ENCODE measurements at places on chromosomes 2 and 18.

- H3K27ac ChIP-seq: no peak overlapping the region
- no peaks in the 10 kb centered on the region for H3K36me3 ChIP-seq
- no peaks in the 10 kb centered on the region for H3K4me1 ChIP-seq
- DNase-seq: no peak
These were observed 29.5 kb downstream of the OSBPL6 start for GRCh38 chr2:178223806-178224205.

- peaks cover 2% of the 10 kb centered on the region for H3K36me3 ChIP-seq
- DNase-seq: peak; percentile 25
- peak overlapping the region; percentile 97 for H3K27ac ChIP-seq
These were observed 983 bp downstream of the CXXC1 start for GRCh38 chr18:50286391-50287027.

- DNase-seq: no peak
- no peaks in the 10 kb centered on the region for H3K36me3 ChIP-seq
- no peak overlapping the region for H3K27ac ChIP-seq
- H3K27me3 ChIP-seq: no peaks in the 10 kb centered on the region
- H3K4me3 ChIP-seq: no peak overlapping the region
- peaks cover 14% of the 10 kb centered on the region for H3K4me1 ChIP-seq
These were observed 72.4 kb upstream of the YWHAQ start for GRCh38 chr2:9703085-9703678.

- H3K4me3 ChIP-seq: no peak overlapping the region
- DNase-seq: no peak
These were observed 73.5 kb downstream of the MEX3C start for GRCh38 chr18:51123936-51124486.

DNA sequence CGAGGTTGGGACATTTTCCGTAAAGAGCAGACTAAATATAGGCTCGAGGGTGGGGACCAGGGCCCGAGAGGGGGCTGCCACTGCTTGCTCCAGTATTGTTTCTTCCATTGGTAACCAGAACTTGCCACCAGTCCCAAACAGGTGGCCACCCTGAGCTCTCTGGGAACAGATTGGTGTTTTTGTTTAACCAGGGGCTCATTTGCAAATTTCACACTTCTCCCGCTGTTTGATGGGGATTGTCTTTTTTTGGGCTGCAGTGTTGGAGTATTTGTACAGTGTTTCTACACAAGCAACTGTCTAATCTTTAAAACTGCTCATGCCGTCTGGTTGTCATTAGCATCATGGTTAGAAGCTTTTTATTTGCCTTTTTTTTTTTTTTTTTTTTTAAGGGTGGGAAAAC is 8.5 kb downstream of the AGAP1 start:
- H3K27me3 ChIP-seq: no peaks in the 10 kb centered on the region
- H3K27ac ChIP-seq: no peak overlapping the region
- DNase-seq: no peak
- H3K36me3 ChIP-seq: no peaks in the 10 kb centered on the region

- peak overlapping the region; percentile 50 for H3K27ac ChIP-seq
- peak overlapping the region; percentile 80 for H3K4me3 ChIP-seq
- DNase-seq: peak; percentile 68
- H3K36me3 ChIP-seq: no peaks in the 10 kb centered on the region
- no peaks in the 10 kb centered on the region for H3K27me3 ChIP-seq
These were observed 999 bp downstream of the INSIG2 start for GRCh38 chr2:118089139-118089800.

DNA sequence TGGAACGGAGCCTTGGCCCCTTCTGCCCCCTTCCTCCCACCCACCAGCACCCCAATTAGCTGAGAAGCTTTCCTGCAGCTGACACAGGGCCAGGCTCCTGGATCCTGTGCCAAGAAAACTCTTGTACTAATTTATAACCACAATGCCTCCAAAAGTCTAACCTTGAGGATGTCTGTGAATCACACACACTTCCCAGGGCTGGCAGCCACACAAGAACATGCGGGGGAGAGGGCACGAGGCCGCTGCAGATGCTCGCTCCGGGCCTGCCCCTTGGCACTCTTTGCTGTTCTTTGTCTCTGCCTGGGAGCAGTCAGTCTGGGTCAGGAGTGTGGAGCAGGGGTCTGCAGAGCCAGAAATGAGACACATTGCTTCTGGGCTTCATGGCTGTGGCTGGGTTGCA is 62.7 kb upstream of the KIF5C start:
- no peaks in the 10 kb centered on the region for H3K36me3 ChIP-seq
- no peak overlapping the region for H3K27ac ChIP-seq
- no peak for DNase-seq
- H3K4me1 ChIP-seq: no peaks in the 10 kb centered on the region
- H3K4me3 ChIP-seq: no peak overlapping the region

- no peak overlapping the region for H3K27ac ChIP-seq
- peaks cover 29% of the 10 kb centered on the region for H3K36me3 ChIP-seq
- H3K4me3 ChIP-seq: no peak overlapping the region
- no peak for DNase-seq
These were observed 36.8 kb downstream of the SPC25 start for GRCh38 chr2:168853471-168853870.

DNA sequence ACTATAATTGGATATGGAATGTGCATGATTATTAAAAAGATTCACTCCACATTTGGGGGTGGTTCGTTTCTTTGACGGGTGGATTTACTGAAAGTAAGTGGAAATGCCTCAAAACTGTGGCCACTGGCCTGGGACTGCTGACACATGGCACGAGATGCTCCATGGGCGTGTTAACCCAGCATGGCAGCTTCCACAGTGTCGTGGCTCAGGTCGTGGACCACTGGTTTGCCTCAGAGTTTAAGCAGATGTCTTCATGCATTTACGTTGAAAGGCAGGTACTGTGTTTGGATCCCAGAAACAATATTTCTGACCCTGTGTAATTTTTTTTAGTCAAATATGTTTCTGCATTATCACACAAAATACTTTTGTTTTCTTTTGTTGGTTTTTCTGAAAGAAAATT is 242.0 kb downstream of the GBX2 start:
- H3K36me3 ChIP-seq: no peaks in the 10 kb centered on the region
- DNase-seq: no peak
- H3K4me1 ChIP-seq: peaks cover 3% of the 10 kb centered on the region
- H3K4me3 ChIP-seq: no peak overlapping the region
- H3K27ac ChIP-seq: no peak overlapping the region

GRCh38 chr18:34909637-34910364 is 131.4 kb upstream of the MAPRE2 start:
- DNase-seq: no peak
- H3K27ac ChIP-seq: no peak overlapping the region
- peaks cover 3% of the 10 kb centered on the region for H3K4me1 ChIP-seq
- no peaks in the 10 kb centered on the region for H3K36me3 ChIP-seq
- no peaks in the 10 kb centered on the region for H3K27me3 ChIP-seq

DNA sequence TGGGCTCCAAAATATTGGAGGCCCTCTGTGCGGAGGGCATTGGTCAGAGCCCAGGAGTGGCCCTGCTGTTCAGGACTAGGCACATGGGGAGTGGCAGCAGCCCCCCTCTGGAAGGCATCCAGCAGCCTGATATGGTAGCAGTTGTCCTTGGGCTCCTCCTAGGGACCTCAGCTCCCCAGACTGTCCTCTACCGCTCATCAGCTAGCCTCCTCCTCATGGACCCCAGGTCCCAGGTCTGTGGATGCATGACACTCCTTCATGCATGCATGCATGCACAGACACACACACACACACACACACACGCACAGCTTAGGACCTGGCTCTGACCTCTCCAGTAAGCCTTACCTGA is 15.4 kb upstream of the ATP6V1B1 start:
- no peak overlapping the region for H3K4me3 ChIP-seq
- H3K27me3 ChIP-seq: no peaks in the 10 kb centered on the region
- no peaks in the 10 kb centered on the region for H3K4me1 ChIP-seq

DNA sequence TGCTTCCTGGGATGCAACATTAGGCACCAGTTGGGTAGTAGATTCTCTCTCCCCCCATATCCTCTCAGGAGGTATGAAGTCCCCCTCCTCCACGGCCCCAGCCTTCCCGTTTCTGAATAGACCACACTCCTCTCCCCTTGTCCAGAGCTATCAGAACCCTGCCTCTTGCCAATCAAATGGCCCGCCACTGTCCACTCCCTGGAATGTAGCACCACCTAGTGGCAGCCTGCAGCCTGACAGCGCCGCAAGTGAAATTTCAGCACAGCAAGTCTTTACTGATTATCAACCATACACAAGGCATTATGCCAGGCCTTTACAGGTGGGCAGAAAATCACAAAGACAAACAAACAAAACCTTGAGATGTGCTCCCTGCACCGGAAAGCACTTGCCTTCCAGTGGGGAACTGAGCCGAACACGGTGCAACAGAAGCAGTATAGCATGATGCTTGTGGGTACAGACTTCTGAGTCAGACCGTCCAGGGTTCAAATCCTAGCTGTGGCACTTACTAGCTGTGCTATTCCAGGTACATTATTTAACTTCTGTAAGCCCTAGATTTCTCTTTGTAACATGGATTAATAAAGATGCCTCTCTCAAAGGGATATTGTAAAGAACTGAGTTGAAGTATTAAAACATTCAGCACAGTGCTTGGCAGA is 174.0 kb downstream of the SMAD2 start:
- DNase-seq: peak; percentile 45
- H3K4me1 ChIP-seq: no peaks in the 10 kb centered on the region
- H3K27ac ChIP-seq: no peak overlapping the region

DNA sequence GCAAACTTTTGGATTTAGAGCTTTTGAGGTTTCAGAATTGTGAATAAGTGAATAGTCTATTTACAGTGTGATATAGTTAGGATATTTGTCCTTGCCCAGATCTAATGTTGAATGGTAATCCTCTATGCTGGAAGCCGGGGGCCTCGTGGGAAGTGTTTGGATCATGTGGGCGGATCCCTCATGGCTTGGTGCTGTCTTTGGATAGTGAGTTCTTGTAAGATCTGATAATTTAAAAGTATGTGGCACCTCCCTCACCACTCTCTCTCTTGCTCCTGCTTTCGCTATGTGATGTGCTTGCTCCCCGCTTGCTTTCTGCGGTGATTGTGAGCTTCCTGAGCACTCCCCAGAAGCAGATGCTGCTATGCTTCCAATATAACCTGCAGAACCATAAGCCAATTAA is 128.0 kb upstream of the KCNJ3 start:
- no peaks in the 10 kb centered on the region for H3K4me1 ChIP-seq
- no peaks in the 10 kb centered on the region for H3K27me3 ChIP-seq
- no peak overlapping the region for H3K27ac ChIP-seq
- DNase-seq: no peak

GRCh38 chr18:34329840-34330239 is 105.1 kb upstream of the NOL4 start:
- H3K4me1 ChIP-seq: no peaks in the 10 kb centered on the region
- DNase-seq: no peak
- no peak overlapping the region for H3K27ac ChIP-seq
- H3K36me3 ChIP-seq: no peaks in the 10 kb centered on the region
- no peaks in the 10 kb centered on the region for H3K27me3 ChIP-seq

GRCh38 chr2:150887926-150888325 is 373.7 kb downstream of the RBM43 start:
- H3K27ac ChIP-seq: no peak overlapping the region
- H3K4me1 ChIP-seq: no peaks in the 10 kb centered on the region
- no peaks in the 10 kb centered on the region for H3K36me3 ChIP-seq

DNA sequence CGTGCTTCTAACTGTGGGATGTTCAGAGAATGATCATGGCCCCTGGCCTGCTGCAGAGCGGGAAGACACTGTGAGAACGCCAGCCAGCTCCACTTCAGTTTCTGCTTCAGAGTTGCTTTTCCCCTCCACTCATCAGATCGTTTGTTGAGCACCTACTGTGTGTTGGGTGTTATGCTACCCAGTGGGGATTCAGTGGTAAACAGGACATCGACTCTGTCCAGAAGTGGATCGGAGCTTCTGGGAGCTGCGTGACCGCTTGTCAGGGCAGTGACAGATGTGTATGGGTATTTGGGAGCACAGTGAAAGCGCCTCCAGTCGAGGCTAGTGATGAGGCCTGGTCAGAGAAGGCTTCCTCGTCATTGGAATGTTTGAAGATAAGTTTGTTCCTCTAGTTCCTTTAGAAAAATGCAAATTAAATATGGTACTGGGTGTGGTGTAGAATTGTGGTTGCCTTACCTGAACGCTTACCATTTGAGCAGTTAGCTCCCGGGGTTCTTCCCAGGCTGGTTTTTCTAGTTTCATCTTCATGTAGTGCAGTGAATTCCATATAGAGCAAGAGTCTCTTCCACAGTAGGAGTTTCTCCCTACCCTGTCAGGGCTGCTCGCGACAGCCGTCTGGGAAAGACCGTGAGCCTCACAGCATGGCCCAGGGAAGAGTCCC is 2.8 kb downstream of the RAB12 start:
- no peak overlapping the region for H3K4me3 ChIP-seq
- peaks cover 4% of the 10 kb centered on the region for H3K4me1 ChIP-seq
- no peak overlapping the region for H3K27ac ChIP-seq

- H3K27ac ChIP-seq: no peak overlapping the region
- no peaks in the 10 kb centered on the region for H3K27me3 ChIP-seq
- H3K4me3 ChIP-seq: no peak overlapping the region
These were observed 37.7 kb upstream of the TBC1D8 start for GRCh38 chr2:101188683-101189405.

- DNase-seq: peak; percentile 89
- peaks cover 18% of the 10 kb centered on the region for H3K4me1 ChIP-seq
- no peaks in the 10 kb centered on the region for H3K36me3 ChIP-seq
- H3K27me3 ChIP-seq: no peaks in the 10 kb centered on the region
- peak overlapping the region; percentile 69 for H3K27ac ChIP-seq
These were observed 67.5 kb downstream of the SPATS2L start for GRCh38 chr2:200373973-200374416.

- no peak overlapping the region for H3K27ac ChIP-seq
- H3K4me3 ChIP-seq: no peak overlapping the region
- H3K27me3 ChIP-seq: no peaks in the 10 kb centered on the region
- no peaks in the 10 kb centered on the region for H3K36me3 ChIP-seq
These were observed 27.7 kb downstream of the KLHL29 start for GRCh38 chr2:23412556-23413155.

DNA sequence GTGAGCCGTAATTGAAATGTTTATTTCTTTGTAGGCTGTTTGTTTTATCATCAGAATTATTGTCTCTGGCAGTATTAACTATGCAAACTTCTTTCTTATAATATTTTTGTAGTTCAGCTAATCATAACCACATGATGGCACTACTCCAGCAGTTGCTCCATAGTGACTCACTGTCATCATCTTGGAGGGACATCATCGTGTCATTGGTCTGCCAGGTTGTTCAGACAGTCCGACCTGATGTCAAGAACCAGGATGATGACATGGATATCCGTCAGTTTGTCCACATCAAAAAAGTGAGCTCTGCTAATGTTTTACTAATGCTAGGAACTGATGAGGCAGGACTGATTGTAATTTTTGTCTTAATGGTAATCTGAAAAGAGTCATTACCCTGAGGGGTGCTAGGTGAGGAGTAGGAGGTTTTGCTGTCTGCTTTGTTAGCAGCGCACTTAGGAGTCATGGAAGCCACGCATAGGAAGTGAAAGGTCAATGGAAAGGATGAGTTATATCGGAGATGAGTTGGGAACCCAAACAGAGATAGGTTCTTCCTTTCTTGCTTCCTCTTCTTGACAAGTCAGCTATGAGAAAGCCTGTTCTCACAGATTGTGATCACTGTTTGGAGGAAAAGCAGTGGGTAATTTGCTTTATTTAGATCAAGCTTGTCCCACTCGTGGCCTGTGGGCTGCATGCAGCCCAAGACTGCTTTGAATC is 49.2 kb downstream of the PIKFYVE start:
- no peaks in the 10 kb centered on the region for H3K27me3 ChIP-seq
- no peak overlapping the region for H3K27ac ChIP-seq
- no peak overlapping the region for H3K4me3 ChIP-seq
- no peaks in the 10 kb centered on the region for H3K4me1 ChIP-seq
- DNase-seq: no peak
- H3K36me3 ChIP-seq: peaks cover 7% of the 10 kb centered on the region

All from small intestine (tissue), 16 donors.